AG10803 (cell line): ENCODE measurements at places on chromosomes 3 and 15.

DNA sequence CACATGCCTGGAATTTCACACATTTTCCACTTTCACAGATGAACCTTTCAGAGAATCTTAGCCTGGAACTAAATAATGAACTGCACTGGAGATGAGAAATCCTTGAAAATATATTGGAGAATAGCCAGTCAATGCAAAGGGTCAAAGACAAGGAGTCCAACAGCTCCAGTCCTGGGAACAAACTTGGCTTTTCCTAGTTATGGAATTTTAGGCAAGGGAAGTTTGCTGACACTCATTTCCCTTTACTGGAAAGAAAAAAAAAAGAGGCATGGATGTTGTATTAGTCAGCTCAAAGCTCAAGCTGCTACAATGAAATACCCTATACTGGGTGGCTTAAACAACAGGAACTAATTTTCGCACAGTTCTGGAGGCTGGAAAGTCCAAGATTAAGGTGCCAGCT lies 690.8 kb upstream of the ARPP21 start:
- peak; percentile 0 for DNase-seq

- no peak for DNase-seq
Observed at GRCh38 chr3:18752273-18752934, 327.3 kb upstream of the SATB1 start.

- no peak for DNase-seq
Observed at GRCh38 chr3:152019508-152019907, 146.1 kb downstream of the SUCNR1 start.

GRCh38 chr3:117600666-117601065 lies 891.1 kb downstream of the TUSC7 start:
- no peak for DNase-seq

DNA sequence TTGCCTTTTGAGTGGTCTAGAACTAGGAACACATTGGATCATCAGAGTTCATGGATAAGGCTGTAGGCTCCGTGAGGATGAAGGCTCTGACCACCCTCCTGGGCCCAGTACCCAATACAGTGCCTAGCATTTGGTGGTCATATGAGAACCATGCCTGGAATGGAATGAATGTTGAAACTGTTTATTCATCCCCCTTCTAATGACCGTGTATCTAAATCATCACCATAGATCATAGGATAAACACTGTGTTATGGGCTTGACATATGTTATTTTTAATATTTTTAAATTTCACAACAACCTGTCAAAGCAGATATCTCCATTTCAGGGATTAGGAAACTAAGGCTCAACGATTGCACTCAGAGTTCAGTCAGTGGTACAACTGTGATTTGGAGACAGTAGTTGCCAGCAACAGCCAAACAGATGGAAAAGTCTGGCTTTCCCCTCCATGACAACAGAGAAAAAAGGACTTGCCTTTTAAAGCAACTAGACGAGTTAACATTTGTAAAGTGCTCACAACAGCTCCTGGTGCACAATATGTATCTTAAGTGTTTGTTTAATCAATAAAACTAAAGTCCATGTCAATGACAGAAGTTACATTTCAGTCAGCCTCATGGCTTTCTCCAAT lies 89.6 kb downstream of the TMEM266 start:
- peak; percentile 72 for DNase-seq
